Fibroblast of villous mesenchyme (primary cell): ENCODE measurements at places on chromosomes 4 and X. TPM values are rescaled to one million over a fixed set of nuclear protein-coding genes. Genes with fewer than 3 reads are reported as not detected.

DNA sequence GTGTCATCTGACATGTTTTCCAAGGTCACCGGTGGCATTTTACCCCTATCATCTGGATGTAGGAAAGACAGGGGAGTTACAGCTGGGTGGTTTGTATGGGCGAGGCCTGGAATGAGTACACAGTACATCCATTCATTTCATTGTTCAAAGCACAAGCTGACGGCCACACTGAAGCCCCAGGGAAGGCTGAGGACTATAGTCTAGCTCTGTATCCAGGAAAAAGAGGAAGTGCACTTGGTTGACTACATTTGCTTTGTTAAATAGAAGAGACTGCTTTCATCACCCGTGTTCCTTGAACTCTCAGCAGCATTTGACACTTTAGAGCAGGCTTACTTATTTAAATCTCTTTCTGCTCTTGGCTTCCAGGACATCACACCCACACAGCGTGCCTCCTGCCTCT is 1041.0 kb upstream of the TENM3 start:
- DNase-seq: no peak

- no peak for DNase-seq
Measured at GRCh38 chrX:119880076-119880475, 8.4 kb downstream of the NDUFA1 start.

The USP26 gene
- not detected in 2 replicates for total RNA-seq

DNA sequence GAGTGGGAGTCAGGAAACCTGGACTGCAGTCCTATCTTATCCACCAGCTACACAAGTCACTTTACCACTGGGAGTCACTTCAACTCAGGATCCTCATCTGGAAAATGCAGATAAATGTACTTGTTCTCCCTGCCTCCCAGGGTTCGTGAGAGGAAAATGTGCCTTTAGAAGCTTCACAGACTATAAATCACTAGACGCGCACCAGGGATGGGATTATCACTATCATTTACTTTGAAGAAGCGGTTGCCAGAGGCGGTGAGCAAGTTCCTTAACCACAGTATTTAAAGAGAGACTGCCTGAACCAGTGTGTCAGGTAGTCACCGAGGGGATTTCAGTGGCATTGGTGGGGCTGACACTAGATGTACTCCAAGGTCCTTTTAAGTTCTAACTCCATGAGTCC is 219.5 kb downstream of the HS6ST2 start:
- no peak for DNase-seq

The ENAM gene
- 0.43 and 0.97 TPM in 2 replicates for total RNA-seq

DNA sequence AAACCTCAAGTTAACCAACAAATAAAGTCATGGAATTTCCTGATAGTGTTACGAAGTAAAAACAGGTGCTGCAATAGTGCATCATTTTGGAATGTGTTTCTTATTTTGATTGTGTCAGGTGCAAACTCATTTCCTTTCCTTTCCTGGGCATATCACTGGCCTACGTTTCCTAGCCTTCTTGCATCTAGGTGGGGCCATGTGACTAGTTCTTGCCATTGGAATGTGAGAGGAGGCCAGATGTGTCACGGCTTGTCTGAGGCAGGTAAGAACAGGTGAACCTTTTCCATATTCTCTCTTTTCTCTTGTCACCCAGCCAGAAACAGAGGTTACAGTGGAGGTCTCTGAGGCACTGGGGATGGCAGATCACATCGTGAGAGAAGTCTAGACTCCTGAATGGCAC is 868.0 kb downstream of the RPA4 start:
- no peak for DNase-seq

GRCh38 chr4:122434285-122434684 is 22.2 kb downstream of the IL2 start:
- DNase-seq: no peak

GRCh38 chr4:12712648-12713339 is 771.3 kb downstream of the RAB28 start:
- DNase-seq: no peak

DNA sequence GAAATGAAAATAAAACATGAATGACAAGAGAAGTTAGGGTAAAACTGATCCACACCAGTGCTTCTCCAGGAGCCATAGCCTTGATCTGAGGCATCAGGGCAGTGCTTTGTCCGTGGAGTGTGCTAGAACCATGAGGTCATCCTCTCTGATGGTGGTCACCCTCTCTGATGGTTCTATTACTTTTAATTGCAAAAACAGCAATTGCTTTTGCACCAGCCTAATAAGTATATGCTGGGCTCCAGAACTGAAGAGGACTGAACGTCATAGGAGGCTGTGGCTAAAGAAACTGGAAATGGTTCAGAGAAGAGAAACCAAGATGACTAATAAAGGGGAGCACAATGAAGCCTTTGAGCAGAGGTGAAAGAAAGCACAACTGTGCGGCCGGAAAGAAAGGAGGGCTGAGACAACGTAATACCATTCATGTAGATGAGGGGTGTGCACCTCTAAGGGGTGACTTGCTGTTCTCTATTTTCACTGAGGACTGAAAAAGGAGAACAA is 17.0 kb upstream of the TMEM154 start:
- DNase-seq: no peak

The NONO gene
- 355 and 462 TPM in 2 replicates for total RNA-seq

DNA sequence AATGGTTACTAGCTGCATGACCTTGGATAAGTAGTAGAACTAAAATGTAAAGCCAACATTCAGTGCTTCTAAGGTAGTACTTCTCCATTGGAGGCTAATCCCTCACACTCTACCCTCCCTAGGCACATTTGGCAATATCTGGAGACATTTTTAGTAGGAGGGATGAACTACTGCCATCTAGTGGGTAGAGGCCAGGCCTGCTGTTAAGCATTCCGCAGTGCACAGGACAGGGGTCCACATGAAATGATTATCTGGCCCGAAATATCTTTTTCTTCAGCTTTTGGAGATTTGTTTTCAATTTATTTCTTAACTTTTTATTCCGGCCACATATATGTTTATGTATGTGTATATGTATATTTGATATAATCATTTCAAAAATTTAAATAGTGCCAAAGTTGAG is 36.0 kb upstream of the SPANXC start:
- DNase-seq: peak; percentile 23

The NOX1 gene
- under 0.01 TPM in 1 of 2 replicates, not detected in the other for total RNA-seq

GRCh38 chr4:179894066-179894778 is 2349.0 kb upstream of the TENM3 start:
- no peak for DNase-seq

GRCh38 chrX:39624166-39624565 is 473.6 kb downstream of the BCOR start:
- DNase-seq: no peak

DNA sequence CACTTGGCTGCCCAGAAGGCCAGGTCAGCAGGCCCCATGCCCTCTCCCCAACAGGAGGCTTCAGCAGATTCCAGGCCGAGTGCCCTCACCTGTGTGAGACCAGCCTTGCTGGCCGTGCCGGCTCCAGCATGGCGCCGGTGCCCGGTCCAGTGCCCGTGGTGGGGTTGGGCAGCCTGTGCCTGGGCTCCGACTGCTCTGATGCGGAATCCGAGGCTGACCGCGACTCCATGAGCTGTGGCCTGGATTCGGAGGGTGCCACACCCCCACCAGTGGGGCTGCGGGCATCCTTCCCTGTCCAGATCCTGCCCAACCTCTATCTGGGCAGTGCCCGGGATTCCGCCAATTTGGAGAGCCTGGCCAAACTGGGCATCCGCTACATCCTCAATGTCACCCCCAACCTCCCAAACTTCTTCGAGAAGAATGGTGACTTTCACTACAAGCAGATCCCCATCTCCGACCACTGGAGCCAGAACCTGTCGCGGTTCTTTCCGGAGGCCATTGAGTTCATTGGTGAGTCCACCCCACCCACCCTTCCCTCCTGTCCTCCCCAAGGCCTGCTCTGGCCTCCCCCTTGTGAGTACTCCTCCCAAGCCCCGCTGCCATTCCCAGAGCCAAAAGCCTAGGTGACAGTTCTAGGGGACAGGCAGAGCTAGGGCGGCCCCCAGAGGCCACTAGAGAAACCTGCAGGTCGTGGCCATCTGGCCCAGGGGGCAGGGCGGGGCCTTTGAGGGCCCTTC is 2.3 kb downstream of the DUSP9 start:
- peak; percentile 17 for DNase-seq

The MAGEA11 gene
- not detected in 2 replicates for total RNA-seq

- DNase-seq: peak; percentile 25
Measured at GRCh38 chrX:130746709-130747342, 156.2 kb downstream of the ENOX2 start.
